Activated T-helper 9 cell treated with anti-CD3 and anti-CD28 coated beads, Interleukin-2, amount 50 U/mL, for 16 hours (primary cell): ENCODE measurements at places on chromosomes 13 and 19.
A peak's percentile ranks its signal among the peaks of the same experiment; 100 is the strongest.

- DNase-seq: no peak
These were observed 19.4 kb downstream of the IQCN start for GRCh38 chr19:18254546-18255503.

DNA sequence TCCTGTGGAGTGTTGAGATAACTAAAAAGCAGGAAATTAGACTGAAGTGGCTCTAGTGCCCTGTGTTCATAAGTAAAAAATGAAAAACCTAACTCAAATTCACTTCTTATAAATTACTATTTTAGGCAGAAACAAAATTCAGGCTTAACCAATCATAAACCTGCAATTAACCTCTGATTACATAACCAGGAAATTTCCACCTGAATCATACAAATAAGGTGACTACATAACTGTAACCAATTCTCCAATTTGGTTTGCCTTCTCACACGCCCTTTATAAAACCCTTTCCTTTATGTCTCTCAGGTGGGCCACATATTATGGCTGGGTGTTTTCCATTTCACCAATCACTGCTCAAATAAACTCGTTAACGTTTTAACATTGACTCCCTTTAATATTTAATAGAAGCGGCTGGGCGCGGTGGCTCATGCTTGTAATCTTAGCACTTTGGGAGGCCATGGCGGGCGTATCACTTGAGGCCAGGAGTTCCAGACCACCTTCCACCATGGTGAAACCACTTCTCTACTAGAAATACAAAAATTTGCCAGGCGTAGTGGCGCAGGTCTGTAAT lies 22.9 kb upstream of the ZNF724 start:
- no peak for DNase-seq

DNA sequence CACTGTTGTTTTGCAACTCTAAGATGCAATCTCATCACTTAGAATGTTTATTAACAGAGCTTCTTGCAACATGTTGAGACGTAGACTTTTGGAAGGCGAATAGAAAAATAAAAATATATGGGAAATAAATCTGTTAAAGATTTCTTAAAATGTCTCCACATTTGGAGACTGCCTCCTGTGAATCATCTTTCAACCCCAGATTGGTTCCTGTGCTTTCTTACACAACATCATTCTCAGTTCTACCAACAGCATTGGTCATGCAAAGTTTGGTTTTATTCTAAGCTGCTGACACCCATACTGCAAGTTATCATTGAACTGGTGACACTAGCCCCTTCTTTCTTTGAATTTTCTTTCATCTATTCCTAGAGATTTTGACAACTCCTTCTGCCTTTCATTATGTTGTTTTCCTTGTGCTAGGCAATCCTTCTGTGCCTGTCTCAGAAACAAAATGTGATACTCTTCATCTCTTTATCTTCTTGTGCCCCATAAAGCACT lies 1.6 kb upstream of the IGFL3 start:
- DNase-seq: no peak

GRCh38 chr19:17948931-17949930 lies 16.4 kb downstream of the CCDC124 start:
- no peak for DNase-seq

GRCh38 chr19:5073153-5073844 lies 104.4 kb downstream of the KDM4B start:
- DNase-seq: no peak

DNA sequence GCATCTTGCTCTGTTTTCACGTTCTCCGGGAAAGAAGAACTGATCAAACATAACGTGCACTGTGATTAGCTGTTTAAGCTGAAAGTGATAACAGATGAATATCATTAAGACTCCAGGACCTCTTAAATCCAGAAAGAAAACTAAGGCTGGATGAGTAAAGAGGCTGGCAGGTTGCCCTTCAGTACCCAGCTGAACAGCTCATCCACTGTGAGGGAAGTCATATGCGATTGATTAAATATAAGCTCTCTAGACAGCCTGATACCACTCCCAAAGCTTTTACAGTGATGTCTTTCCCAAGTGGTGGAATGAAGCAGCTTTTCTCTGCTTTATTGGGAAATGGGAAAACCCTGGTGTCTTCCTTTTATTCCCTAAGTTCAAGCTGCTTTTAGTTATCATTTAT lies 116.9 kb downstream of the EFNB2 start:
- no peak for DNase-seq

- no peak for DNase-seq
These were observed 7.3 kb downstream of the NOSIP start for GRCh38 chr19:49573009-49573408.

DNA sequence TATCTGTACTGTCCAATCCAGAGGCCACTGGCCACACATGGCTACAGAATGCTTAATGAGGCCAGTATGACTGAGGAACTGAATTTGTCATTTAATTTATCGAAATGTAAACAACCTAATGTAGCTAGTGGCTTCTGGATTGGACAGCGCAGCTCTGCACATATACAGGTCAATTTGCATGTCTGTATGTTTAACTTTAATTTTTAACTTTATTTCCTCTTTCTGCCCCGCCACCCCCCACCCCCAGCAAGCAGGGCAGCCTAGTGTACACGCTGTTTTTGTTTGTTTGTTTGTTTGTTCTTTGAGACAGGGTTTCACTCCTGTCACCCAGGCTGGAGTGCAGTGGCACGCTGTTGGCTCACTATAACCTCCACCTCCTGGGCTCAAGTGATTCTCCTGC lies 15.5 kb downstream of the ZSWIM9 start:
- DNase-seq: no peak

- no peak for DNase-seq
These were observed 11.6 kb upstream of the ARL11 start for GRCh38 chr13:49616676-49617065.

DNA sequence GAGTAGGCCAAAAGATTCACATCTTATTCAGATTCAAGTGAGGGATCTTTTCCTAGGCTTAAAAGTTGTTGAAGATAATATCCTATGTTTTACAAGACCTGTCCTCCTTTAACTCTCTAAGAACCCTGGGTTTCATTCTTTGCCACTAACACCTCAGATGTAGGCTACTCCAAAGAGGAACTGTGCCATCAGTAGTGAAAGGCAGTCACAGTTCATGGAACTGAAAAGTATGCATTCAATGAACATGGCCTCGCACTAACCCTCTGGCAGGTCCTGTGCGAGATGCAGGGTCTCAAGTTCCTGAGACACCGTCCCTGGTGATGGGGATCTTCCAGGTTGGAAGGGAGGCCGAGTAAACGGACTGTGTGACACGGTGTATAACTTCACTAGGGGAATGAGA lies 4.3 kb downstream of the LGALS14 start:
- DNase-seq: no peak

- no peak for DNase-seq
These were observed 11.1 kb downstream of the ZC3H13 start for GRCh38 chr13:46041419-46041839.

DNA sequence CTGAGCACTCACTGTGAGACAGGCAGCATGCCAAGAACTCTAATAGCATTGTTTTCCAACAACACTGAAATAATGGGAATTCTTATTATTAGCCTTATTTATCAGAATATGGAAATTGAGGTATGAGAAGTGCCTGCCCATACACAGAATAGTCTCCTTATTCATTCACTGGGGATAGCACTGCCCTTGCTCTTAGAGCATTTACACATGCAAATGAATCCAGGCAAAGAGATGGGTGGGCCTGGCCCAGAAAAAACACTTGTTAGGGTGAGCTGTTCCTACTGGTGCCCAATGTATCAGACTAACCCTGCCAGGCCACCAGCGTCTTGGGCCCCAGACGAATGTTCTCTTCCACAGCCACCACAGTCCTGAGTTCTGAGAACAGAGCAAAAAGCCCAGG lies 112.9 kb downstream of the TUBA3C start:
- DNase-seq: no peak

DNA sequence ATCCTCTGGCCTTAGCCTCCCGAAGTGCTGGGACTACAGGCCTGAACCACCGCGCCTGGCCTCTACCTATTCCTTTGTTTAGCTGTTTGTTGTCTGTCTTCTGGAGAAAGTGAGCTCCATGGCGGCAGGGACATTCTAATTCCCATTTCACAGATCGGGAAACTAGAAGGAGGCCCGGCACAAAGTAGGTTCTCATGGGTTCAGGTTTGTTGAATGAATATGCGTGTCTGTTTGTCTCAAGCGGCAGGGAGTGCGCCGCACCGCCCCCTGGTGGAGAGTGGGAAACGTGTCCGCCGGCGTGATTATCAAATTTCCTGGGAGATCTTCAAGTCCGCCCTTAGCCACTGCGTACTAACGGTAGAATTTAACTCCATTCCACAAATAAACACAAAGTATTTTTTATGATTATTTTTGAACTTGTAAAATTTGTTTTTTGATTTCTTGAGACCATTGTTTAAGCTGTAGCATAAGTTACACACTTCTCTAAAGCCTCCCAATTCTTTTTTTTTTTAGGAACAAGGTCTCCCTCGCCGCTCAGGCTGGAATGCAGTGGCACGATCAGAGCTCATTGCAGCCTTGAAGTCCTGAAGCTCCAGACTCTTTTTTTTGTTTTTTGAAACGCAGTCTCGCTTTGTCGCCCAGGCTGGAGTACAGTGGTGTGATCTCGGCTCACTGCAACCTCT lies 8.9 kb upstream of the CCDC9 start:
- peak; percentile 75 for DNase-seq

DNA sequence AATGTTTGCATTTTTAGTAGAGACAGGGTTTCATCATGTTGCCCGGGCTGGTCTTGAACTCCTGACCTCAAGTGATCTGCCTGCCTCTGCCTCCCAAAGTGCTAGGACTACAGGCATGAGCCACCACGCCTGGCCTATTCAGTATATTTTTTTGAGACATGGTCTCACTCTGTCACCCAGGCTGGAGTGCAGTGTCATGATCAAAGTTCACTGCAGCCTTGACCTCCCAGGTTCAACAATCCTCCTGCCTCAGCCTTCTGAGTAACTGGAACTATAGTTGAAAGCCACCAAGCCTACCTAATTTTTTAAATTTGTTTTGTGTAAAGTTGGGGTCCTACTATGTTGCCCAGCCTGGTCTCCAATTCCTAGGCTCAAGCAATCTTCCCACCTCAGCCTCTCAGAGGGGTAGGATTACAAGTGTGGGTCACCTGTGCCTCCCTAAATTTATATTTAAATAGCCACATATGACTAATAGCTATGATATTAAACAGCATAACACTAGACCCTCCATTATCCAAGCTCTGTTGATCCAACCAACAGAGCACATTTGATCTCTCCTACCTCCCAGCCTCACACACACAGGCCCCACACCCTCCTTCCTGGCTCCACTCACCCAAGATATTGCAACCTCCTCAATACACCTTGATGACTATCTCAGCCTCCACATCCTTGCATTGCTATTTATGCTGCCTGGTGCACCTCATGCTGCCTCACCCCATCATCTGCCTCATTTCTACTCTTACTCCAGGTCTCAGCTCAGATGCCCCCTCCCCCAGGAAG lies 2.1 kb upstream of the CEACAM19 start:
- DNase-seq: no peak

DNA sequence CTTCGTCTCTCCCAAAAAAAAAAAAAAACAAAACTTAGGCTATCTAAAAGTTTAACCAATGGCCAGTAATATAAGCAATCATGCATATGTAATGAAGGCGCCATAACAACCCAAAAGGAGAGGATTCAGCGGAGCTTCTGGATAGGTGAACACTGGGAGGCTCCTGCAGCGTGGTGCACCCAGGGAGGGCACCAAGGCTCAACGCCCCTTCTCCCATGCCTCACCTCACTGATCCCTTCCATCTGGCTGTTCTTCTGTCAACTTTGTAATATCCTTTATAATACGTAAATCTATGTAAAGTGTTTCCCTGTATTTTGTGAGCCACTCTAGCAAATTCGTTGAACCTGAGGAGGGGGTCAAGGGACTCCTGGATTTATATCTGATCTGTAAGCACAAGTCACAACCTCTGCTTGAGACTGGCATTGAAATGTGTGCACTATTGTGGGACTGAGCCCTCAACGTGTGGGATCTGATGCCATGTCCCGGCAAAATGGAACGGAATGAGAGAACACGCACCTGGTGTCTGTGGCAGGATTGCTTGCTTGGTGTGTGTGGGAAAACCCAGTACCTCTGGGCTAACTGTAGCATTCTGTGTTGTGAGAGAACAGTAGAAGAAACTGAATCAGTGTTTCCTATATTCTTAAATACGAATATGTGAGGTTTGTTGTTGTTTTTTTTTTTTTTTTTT lies 521 bp upstream of the ZNF665 start:
- DNase-seq: no peak
